Stimulated activated CD8-positive, alpha-beta memory T cell treated with anti-CD3 and anti-CD28 coated beads, Interleukin-15, amount 100 ng/mL, for 4 hours (primary cell): ENCODE measurements at places on chromosomes 5 and 9.

GRCh38 chr5:14175381-14175780, 32.2 kb downstream of the TRIO start:
- no peak for DNase-seq

DNA sequence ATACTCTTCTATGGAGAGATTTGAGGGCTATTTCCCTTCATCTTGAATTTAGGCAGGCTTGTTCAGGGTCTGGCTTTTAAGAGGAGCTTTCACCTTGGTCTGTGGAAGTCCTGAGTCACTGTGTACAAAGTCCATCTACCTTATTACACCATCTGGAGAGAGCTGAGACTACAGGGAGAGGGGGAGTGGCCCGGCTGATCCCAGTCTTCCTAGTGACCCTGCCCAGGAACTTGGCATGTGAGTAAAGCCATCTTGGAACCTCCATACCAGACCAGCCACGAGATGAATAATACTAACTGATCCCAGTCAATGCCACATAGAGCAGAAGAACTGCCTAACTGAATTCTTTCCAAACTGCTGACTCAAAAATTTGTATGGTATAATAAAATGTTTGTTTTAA, 8.4 kb upstream of the IL6ST start:
- DNase-seq: no peak

DNA sequence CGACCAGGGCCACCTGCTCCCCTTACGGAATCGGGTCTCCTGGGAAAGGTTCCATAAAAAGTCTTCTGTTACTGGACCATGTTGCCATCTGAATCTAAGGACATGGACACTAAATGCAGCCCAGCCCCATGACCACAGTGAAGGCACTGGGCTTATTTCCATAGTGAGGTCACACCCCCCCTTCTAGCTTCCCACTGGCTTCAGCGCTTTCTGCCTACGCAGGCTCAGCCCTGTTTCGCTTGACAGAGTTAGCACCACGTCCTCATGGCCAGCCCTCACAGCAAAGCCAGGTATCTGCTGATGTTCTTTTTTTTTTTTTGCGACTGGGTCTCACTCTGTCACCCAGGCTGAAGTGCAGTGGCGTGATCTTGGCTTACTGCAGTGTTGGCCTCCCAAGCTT, 14.1 kb downstream of the UCK1 start:
- DNase-seq: no peak

DNA sequence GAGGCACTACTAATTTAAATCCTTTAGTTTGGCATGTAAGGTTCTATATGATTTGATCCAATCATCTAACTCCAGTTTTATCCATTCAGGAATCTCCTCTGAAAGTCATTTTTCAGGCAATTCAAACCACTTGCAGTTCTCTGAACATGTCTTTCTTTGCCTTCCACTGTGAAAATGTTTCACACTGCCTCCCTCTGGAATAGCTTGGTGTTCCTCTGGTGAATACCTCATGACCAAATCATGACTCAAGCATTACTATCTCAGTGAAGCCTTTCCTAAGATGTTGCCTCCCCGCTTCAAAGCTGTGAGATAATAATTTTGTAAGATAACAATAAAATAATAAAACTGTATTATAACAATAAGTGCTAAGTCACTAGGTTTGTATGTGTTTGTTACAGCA, 981.1 kb downstream of the DTWD2 start:
- DNase-seq: no peak

DNA sequence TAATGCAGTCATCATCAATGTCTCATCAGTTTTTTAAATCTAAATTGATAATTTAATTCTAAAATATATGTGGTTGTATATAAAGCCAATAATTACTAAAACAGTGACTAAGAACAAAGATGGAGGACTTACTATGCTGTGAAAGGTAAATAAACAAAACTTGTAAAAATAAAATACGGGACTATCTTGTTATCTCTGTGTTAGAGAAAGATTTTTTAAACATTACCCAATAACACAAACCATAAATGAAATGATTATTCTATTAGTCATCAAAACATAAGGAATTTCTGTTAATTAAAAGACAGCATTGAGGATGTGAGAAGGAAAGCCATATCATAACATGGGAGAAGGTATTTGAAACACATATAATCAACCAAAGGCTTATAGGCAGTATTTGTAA, 226.2 kb upstream of the SMC2 start:
- DNase-seq: no peak
